ENCODE measurements at places on chromosomes 7 and 10. TPM values are rescaled to one million over a fixed set of nuclear protein-coding genes. Genes with fewer than 3 reads are reported as not detected.
A peak's percentile ranks its signal among the peaks of the same experiment; 100 is the strongest.

GRCh38 chr7:140981951-140982350 lies 32.8 kb downstream of the MRPS33 start:
- no peak for DNase-seq

DNA sequence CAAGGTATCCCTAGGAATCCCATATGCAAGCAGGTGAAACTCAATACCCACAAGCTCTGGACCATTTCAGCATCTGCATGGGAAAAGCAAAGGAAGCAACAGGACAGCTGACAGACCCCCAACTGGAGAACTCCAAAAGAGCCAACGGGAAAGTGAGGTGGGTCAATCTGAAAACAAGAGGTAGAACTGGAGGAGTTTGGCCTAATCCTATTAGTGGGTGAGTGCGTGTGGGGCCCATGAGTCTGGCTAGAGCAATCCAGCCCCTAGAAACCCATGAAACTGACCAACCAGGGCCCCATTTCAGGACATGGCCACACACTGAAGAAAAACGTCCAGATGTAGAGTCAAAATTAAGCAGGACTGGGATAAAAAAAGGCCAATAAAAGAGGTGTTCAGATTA lies 26.6 kb upstream of the WNT8B start:
- no peak for DNase-seq

DNA sequence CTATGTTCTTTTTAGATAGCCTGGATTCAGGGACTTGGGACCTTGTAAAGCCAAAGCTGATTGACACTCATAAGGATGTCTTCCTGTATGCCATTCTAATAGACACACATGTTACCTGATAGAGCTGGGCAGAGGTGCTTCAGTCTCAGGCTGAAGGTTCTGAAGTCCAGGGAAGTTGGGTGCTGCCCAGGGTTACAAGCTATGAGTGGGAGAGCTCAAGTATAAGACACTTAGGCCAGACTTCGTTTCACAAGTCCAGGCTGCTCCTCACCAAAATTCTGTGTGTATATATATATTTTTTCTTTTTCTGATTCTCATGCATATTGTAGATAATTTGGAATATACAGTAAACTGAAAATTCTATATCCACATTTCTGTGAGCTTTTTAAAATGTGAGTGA lies 144.2 kb downstream of the HDAC9 start:
- peak; percentile 18 for DNase-seq

DNA sequence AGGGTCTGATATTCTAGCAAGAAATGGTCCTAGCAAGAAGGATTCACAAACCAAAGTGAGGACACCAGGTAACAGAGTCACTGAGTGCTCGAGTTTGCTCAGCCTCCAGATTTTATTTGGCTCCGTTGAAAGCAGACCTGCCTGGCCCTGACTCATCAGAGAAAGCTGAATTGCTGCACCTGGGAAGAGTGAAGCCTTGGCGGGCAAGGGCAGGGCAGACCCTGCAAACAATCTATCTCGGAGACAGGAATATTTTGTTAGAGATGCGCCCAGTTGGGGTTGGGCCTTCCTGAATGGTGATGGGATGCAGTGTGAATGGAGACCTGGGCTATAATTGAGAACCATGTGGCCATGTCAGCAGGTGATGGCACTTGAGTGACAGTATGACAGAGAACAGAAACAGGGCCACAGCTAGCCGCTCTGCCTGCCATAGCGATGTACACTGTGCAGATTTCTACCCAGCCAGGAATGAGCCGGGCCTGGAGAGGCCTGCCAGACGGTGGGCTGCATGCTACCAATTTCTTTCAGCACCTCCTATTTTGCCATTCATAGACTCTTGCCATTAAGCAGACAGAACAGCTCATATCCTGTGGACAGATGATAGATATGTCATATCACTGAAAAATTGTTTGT lies 744.2 kb downstream of the LRMDA start:
- DNase-seq: no peak

DNA sequence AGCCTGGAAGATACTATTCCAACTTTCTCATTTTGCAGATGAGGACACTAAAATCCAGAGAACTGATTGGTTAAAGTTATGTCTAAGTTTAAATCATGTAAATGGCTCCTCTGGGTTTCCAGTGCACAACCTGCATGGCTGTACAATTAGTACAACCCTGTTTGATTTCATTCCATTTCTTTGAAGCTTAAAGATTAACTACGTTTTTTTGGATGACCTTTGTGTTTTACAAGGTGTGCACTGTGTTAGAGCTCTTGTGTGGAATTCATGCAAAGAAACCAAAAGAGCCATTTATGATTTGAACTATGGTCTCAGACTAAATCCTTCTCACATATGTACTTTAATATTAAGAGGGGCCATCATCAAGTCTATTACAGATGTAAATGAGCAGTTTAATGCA lies 149.5 kb downstream of the TMEM168 start:
- no peak for DNase-seq

DNA sequence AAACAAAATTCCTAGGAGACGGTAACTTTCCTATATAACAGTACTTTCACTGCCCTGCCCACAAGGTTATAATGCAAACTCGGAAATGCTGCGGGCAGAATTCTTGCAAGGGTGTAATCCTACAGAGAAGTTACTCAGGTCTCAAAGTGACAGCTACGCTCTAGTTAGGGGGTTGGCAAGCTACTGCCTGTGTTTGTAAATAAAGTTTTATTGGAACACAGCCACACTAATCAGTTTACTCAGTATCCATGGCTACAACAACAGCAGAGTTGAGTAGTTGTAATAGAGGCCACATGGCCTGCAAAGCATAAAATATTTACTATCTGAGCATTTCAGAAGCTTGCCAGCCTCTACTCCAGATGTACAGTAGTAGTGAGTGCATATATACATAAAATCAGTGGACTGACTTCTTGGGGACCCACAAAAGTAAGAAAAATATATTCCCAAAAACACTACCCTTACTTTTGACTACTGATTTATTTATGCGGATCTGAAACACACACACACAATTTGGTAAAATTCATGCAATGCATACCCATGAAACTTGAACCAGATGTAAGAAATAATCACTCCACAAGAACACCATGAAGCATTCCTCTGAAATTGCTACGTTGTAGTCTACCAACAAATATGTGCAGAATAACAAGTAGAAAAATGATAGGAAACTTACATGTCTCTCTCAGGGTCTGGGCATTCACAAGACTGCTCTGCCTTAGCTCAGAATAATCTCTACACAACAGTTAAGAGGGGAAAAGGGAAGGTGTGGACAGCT lies 53.0 kb downstream of the SMURF1 start:
- no peak for DNase-seq

DNA sequence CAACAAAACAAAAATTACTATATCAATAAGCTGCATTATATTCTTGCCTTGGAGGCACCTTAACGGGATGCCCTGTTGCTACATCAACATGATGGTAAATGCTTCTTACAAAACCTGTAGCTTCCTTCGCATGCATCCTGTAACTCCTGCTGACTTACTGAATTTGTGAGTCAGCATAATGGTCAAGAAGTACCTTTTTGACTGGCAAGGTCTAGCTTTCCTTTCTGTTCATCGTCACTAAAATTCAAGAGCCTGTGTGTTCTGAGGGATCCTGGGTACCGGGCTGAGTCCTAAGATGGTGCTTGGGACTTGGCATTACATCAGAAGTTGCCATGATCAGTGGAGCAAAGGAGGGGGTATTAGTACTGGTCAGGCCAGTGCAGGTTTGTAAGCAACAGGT lies 4.9 kb downstream of the PFKFB3 start:
- DNase-seq: peak; percentile 34

DNA sequence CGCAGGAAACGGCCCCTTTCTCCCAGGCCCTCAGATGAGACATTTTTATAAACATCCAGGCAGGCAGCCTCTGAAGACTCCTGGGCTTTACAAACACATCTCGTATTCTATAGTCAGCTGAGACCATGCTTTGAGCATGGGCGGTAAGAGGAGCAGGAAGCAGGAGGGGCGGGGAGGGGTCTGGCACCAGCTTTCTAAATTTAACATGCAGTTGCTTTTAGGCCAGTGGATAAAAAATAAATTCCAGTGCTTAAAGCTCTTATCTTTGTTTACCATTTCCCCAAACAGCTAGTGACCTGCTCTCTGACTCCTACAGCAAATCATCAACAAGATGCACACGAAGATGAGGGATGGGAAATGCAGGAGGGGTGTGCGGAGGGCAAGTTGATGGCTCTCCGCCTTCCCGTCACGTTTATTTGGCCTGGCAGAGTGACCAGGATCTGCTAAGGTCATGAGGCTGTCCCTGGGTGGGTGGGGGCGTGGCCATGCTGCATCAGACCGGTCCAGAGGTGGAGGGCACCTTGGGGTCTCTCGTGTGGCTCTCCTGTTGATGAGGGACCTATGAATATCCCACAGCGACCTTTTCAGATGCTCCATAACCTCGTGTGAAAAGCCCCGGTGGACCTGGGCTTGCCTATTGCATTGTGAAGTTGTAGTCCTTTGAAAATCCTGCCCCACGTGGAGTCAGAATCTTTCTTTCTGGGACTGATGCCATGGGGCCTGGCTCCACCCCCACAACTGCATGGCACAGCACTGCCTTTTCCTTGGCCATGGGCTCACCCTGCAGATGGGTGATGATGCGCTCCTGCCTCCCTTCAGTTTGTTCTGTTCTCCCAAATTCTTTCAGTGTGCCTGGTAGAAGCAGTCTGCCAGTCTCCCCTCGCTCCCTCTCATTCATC lies 67.5 kb downstream of the PARP12 start:
- DNase-seq: peak; percentile 52

DNA sequence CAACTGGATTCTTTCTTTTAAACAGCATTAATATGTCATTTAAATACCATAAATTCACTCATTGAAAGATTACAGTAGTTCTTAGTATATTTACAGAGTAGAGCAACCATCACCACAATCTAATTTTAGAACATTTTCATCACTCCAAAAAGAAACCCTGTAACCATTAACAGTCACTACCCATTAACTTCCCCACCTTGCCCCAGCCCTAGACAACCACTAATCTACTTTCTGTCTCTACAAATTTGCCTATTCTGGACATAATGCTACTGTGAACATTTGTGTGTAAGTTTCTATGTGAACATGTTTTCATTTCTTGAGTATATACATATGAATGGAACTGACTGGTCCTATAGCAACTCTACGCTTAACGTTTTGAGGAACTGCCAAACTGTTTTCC lies 42.4 kb downstream of the P4HA1 start:
- no peak for DNase-seq

- peak; percentile 84 for DNase-seq
Measured at GRCh38 chr10:74077416-74077815, 73.2 kb downstream of the AP3M1 start.

GRCh38 chr7:40923626-40924025 lies 779.3 kb downstream of the INHBA start:
- peak; percentile 32 for DNase-seq

DNA sequence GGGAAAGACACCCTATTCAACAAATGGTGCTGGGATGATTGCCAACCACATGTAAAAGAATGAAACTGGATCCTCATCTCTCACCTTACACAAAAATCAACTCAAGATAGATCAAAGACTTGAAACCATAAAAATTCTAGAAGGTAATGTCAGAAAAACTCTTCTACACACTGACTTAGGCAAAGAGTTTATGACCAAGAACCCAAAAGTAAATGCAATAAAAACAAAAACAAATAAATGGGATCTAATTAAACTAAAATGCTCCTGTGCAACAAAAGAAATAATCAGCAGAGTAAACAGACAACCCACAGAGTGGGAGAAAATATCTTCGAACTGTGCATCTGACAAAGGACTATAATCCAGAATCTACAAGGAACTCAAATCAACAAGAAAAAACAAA lies 504.2 kb upstream of the MBL2 start:
- no peak for DNase-seq

DNA sequence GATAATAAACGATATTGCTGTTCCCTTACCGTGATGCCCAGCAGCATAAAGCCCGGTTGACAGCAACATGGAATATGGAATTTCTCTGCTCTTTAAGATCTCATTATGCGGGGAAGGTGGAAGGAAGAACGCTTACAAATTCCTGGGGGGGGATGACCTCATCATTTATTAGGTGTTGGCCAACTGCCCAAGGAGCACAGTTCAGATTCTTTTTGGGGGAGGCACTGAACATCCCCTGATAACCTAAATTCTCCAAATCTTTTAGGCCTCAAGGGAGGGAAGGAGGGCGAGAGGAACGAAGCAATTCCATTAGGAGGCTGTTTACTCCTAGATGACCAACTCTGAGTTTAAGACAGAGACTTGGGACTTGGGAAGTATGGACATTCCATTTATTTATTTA lies 5.2 kb upstream of the COL26A1 start:
- no peak for DNase-seq

- peak; percentile 2 for DNase-seq
Measured at GRCh38 chr10:23834091-23834490, 374.8 kb upstream of the KIAA1217 start.

- DNase-seq: no peak
Measured at GRCh38 chr7:26675143-26675887, 189.1 kb downstream of the SKAP2 start.

DNA sequence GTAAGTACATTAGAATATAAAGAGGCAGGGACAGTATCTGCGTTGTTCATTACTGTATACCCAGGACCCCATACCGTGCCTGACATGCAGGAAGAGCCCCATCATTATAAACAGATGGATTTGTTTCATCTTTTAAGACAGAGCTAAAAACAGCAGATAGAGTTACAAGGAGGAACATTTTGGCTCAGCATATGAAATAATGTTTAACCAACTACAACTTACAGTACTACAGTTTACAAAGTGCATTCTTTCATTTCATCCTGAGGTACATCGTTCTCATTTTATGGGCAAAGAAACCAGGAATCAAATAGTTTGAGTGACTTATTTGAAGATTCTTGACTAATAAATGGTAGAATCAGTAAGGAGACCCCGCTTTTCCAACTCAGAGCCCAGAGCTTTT lies 38.1 kb upstream of the AGBL3 start:
- no peak for DNase-seq

GRCh38 chr7:158646766-158647474 lies 57.7 kb downstream of the NCAPG2 start:
- DNase-seq: no peak

- no peak for DNase-seq
Measured at GRCh38 chr10:18606051-18606695, 45.2 kb downstream of the NSUN6 start.

- DNase-seq: peak; percentile 30
Measured at GRCh38 chr7:18357691-18358090, 137.9 kb upstream of the HDAC9 start.

GRCh38 chr7:101319401-101319800 lies 2.2 kb downstream of the IFT22 start:
- no peak for DNase-seq

DNA sequence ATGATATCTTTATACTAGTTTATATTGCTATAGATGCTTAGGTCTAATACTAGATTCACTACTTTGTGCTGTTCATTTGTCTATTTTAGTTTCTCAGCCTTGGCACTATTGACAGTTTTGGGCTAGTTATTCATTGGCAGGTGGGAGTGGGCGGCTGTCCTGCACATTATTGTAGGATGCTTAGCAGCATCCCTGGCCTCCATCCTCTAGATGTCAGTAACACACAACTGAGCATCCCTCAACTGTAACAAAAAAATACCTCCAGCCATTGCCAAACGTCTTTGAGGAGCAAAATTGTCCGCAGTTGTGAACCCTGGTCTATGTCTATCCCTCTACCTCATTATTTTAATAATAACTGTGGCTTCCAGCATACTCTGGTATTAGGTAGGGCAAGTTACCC lies 34.4 kb upstream of the PNLIP start:
- DNase-seq: no peak

HOXA2 gene
- 0.35 TPM for total RNA-seq

AGR2 gene
- 18.6 TPM for total RNA-seq

HBP1 gene
- 139 TPM for total RNA-seq

NEURL1 gene
- total RNA-seq: 0.05 TPM
